Stimulated activated memory B cell treated with anti-CD40 and anti-IgM and Interleukin-4, amounts not matched to agents 10 μg/mL and 1 μg/mL and 100 μg/mL, for 72 hours (primary cell): ENCODE measurements at places on chromosomes 2 and 18.
A peak's percentile ranks its signal among the peaks of the same experiment; 100 is the strongest.

GRCh38 chr18:32040936-32041335 lies 22.3 kb downstream of the RNF125 start:
- ATAC-seq, result peak; percentile 41

GRCh38 chr18:8416212-8417019 lies 192.8 kb upstream of the RAB12 start:
- ATAC-seq, result peak; percentile 22

DNA sequence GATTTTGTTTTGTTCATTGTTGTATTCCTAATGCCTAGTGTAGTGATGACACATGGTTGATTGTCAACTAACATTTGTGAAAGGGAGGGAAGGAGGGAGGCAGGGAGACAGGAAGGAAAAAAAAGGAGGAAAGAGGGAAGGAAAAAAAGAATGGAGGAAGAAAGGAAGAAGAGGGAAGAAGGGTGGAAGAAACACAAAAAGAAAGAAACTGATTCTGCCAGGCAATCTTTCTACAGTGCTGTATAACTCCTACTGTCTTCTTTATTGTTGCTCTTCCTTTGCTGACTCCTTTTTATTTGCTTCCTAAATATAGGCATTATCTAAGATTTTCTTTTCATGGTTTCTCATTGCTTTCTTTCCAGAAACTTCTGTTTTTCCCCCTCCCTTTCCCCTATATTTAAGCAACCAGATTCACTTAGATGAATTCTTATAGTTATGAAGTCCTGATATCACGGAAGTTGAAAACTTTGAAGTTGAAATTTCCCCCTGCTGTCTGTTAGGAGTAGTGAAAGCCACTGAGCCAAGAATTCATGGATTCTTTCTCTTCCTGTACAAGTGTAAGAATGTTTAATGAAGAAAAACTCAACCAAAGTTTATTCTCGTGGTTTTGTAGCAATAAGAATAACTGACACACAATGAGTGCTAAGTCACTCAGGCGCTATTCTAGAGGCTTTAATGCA lies 305.1 kb upstream of the FSHR start:
- ATAC-seq, result no peak

- peak; percentile 12 for ATAC-seq
Observed at GRCh38 chr18:68489013-68489792, 225.7 kb downstream of the TMX3 start.

DNA sequence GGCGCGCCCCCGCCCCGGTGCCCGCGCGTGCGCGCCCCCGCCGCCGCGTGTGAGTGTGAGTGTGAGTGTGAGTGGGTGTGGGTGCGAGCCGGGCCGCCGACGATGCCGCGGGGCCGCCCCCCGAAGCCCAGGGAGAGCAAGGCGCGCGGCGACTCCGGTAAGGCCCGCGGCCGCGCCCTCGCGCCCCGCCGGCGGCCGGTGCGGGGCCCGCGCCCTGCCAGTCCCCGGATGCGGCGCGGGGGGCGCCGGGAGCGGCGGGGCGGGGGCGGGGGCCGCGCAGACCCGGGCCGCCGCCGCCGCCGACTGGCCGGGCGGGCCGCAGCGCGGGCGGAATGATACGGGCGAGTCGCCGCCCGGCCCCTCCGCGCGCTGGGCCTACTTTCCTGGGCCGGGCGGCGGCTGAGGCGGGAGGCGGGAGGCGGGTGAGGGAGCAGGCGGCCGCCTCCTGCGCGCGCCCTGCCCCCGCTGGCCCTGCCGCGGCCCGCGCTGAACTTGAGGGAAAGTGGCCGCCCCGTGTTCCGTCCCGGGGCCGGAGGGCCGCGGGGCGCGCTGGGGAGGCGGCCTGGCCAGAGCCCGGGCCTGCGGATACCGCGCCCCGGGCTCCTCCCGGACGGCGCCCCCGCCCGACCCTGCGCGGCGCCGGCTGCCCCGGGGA lies at the start of gene ZNF236:
Gene ZNF236 (plus strand): TSS at position 52 of the 655 bp plus-strand sequence. CDS start 51 bp downstream, at position 103.
- peak; percentile 81 for ATAC-seq

- ATAC-seq, result no peak
Observed at GRCh38 chr2:46813020-46813415, 102.6 kb downstream of the MCFD2 start.

- no peak for ATAC-seq
Observed at GRCh38 chr2:54897420-54898310, 152.6 kb downstream of the RTN4 start.

DNA sequence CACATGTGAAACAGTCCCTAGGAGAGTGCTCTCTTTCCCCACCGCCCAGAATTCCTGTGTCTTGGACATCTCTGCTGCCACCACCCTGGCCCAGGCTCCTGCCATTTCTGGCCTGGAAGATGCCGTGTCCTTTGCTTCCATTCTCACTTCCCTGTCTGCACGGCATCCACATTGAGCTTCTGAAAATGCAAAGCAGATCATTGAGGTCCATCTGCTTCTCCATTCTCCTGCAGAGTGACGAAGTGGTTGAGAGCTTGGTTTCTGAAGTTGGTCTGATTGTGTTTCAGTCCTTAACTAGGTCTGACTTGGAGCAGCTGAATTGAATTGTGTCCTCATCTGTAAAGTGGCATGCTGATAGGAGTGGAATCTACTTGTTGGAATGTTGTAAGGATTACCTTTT lies 98.7 kb upstream of the MGAT5 start:
- peak; percentile 85 for ATAC-seq

DNA sequence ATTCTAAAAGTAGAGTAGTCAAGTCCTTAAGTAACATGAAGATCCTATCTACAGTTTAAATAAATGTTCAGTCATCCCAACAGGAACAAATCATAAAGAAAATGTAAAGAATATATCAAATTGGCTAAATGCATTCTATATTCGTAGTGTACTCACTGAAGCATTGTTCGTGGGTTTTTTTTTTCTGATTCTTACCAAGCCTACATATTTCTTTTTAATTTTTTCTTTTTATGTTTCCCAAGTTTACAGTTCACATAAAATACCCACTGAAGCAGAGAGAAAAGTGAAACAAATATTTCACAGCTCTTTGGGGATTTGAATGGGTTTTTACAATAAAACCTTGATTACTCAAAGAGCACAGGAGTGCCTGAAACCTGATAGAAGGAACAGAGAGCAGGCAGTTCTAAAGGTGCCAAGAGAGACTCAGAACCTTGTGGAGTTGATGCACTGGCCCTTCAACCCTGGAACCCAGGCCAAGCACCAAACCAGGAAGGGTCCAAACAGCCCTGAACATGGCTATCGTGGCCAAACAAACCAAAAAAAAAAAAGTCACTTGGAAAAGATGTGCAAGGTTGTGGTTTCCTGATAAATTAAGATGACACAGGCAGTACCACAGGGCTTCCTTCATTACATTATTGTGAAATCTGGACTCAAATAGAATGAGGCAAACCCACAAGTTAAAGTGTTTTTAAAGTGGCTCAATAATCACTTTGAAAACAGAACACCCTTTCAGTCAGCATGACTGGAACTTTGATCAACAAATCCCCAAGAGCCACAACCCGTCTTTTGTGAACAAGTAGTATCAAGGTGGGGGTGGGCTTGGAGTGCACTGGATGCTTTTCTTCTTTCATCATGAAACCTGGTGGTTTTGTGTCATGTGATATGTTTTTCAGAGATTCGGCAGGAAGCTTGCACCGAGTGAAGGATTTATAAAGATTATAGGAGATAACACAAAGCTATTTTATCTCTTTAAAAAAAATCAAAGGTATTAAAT lies 245.0 kb upstream of the FN1 start:
- peak; percentile 43 for ATAC-seq

DNA sequence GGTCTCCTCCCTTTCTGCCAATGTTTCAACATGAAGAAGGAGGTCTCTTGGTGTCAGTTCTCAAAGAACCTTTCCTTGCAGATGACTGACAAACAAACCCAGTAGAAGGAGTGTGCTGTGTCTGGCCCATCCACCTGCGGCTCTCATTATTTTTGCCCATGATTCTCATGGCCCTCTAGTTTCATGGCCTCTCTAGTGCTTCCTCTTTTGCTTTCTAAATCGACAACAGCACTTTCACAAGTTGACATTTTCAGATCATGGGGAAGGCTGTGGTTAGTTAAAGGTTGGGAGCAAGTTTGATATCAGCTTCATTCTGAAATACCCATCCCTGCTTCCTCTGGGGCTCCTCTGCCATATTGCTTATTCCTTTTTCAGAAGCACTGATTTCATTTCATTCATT lies 805.2 kb downstream of the SLC4A3 start:
- no peak for ATAC-seq

GRCh38 chr2:226791056-226791486 lies 8.5 kb downstream of the IRS1 start:
- peak; percentile 78 for ATAC-seq

DNA sequence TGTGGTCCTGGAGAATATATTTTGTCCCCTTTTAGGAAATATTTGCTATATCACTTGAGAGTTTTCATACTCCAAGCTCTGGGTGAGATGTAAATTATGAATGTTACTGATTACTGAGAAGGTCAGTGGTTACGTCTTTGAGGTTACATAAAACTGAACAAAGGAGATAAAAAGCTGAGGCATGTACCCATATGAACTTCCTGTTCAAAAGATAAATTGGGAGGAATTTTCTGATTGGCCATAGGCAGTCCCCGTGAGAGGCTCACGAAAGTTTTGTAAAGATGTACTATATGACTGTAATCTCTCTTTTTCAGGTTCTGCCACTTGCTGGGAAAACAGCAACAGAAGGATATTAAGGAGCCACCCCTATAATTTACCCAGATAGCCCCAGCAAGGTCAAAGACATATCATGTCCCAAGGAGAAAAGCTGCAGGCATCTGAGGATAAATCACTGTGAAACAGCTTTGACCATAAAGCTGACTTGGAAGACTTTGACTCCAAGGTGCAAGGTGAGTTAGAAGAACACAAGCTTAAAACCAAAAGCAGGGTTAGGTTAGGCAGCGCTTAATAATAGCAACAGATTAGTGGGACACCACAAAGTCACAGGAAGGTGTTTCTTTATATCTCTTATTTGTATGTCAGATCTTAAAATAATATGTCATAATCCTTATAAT lies 90.4 kb downstream of the OSBPL6 start:
- ATAC-seq, result no peak

GRCh38 chr2:42250925-42251324 lies 81.8 kb downstream of the EML4 start:
- ATAC-seq, result no peak

- no peak for ATAC-seq
Observed at GRCh38 chr2:172667581-172668325, 67.9 kb upstream of the RAPGEF4 start.

GRCh38 chr2:234502285-234502918 lies 5.5 kb upstream of the ARL4C start:
- ATAC-seq, result no peak

DNA sequence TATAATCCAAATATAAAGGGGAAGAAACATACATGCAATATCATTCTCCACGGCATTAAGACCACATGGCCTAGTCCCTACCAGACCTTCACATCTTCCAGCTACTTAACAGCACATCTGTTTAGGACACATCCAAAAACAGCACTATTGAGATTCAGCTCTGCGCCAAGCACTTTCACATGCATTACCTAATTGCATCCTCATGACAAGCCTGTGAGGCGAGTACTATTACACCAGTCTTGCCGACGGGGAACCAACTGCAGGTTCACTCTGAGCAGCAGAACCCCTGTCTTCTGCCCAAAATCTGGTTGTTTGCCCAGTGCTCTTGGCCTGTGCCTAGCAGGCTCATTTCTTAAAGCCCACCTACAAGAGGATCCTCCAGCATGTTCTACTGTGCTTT lies 66.7 kb downstream of the AAK1 start:
- no peak for ATAC-seq

DNA sequence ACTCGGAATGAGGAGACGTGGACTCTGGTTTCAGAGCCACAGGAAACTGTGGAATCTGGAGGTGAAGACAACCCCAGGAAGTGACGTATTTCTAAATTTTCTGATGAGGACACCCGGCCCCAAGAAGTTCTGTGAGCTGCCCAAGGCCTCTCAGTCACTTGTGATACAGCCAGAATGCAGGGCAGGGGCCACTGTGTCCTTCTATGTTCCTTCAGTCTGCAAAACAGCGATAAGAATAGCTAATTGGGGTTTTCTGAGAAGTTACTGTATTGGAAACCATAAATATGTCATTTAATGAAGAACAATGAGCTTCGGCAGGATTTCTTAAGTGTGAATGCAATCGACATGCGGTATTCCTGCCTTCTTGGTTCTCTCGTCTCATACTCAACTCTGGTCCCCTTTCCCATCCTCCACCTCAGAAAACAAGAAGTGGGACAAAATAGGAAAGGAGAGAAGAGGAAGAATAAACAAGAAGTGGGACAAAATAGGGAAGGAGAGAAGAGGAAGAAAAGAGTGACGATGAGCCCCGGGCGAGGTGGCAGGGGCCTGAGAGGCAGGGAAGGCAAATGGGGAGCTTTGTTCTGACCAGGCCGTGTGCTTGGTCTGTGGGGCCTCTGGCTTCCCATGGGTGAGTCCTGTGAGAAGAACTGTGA lies 282.0 kb upstream of the REV1 start:
- no peak for ATAC-seq

- no peak for ATAC-seq
Observed at GRCh38 chr2:232295971-232296370, 82.6 kb upstream of the ALPP start.

- ATAC-seq, result no peak
Observed at GRCh38 chr18:6431659-6432318, 17.1 kb upstream of the L3MBTL4 start.

DNA sequence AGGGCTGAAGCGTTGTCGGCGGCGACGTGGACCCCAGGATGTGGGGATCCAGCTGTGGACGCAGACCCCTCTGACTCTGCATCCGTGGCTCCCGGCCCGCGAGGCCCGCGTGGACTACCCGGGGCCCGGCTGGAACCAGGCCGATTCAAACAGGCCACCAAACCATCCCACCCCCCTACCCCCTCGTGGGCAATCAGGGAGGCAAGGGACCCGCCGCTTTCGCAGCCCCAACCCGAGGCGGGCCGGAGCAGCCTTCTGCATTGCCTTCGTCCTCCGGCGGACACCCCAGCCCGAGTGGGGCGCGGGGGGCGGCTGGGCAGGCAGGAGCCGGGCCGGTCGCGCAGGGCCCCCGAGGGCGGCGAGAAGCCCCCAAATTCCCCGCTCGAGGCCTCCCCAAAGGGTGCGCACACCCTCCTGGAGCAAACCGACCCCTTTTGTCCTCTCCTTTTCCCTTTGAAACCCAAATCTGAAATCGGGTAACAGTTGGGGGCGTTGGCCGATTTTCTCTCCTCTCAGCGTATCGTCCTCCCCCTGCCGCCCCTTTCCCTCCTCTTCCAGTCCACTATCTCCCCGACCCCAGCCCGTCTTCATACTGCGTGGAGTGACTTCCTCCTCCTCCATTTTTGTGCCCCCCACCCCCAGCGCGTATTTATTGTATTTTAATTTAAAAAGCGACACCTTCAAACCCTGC lies 7.4 kb downstream of the SP9 start:
- peak; percentile 34 for ATAC-seq

DNA sequence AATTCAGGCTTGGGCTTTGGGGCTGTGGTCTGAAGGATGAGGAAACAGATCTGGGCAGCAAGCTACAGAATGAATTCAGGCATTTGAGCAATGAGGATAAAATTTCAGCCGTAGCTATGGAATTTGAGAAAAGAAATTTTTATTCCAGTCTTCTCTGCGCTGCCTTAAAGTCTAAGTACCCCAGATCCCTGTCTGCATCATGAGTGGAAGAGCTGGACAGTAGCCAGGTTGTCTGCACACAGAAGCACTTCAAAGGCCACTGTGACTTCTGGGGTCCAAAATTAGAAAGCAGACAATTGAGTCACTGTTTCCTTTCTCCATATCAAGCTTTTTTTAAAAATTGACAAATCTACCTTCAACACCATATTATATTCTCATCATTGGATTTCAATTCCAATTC lies 787.6 kb upstream of the GCFC2 start:
- no peak for ATAC-seq
